ENCODE measurements at places on chromosomes 2 and 18.

GRCh38 chr2:226573158-226573557 lies 226.5 kb downstream of the IRS1 start:
- DNase-seq, result no peak

- no peak for DNase-seq
Measured at GRCh38 chr2:5730386-5730785, 38.2 kb downstream of the SOX11 start.

DNA sequence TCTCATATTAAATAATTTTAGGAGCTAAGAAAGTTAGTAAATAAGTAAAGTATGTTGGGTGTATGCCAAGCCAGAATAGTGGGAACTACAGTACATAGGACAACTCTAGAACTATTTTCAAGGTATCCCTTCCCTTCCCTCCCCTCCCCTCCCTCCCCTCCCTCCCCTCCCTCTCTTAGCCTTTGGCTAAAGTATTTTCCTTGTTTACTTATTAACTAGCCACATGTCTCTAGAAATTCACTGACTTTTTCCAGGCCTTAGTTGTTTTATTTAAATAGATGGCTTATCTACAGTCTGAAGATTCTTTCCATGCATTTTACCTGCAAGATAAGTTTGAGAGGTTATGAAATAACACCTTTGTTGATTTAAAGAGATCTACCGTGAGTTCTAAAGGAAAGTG lies 402.1 kb downstream of the PARD3B start:
- no peak for DNase-seq

DNA sequence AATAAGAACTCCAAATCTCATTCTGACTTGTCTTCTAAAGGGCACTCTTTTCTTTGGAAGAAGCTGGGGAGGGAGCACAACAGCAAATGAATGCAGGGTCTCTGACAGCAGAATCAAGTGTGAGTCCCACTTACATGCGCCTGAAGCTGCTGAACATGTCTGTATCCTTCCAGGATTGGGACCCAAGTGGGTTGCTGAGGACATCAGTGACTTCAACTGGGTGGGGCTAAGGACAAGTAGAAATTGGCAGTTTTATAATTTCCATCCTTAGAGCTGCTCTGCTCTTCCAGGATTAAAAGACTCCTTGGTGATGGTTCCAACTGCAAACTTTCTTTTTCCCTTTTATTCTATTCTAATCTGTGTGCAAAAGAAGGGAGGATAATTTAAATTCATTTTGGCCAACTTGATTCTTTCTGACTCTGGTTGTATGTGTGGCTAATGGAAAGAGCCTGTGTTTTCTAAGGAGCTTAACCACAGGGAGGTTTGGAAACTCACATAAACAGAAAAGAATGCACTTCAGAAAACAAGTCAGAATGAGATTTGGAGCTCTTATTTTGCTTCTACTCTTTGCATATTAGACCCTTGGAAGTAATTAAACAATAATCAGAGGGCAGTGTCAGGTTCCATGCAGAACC lies 20.6 kb downstream of the ANTXR1 start:
- no peak for DNase-seq

GRCh38 chr2:168149150-168149974 lies 98.0 kb downstream of the STK39 start:
- no peak for DNase-seq

GRCh38 chr18:58788470-58788869 lies 76.2 kb upstream of the ZNF532 start:
- DNase-seq, result no peak

DNA sequence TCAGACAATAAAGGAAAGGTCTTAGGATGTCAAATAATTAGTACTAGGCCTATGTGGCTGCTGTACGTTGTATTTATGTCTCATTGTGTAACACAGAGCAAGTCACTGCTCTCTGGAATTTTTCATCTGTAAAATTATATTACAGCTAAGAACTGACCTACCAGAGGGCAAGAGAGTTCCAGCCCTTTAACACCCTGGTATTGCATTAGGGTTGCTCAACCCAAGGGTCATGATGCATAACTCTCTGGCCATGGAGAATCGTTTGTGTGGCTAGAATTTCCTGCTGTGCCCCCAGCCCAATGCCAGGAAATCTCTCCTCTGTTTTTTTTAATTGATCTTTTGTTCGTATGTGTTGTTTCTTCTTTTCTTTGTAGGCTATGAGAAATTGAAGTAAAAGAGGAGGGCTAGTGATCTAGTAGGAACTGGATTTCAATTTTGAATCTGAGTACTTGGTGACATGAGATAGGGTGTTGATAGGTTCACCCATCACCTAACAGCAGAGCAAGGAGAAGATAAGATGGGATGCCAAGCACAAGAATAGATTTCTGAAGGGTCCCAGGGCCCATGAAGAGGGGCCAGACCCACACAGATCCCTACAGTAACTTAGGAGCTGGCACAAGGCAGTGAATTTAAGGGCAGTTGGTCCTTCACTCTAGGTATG lies 571.2 kb upstream of the TNP1 start:
- DNase-seq, result no peak

GRCh38 chr18:36638224-36638623 lies 190.6 kb downstream of the TPGS2 start:
- DNase-seq, result no peak

DNA sequence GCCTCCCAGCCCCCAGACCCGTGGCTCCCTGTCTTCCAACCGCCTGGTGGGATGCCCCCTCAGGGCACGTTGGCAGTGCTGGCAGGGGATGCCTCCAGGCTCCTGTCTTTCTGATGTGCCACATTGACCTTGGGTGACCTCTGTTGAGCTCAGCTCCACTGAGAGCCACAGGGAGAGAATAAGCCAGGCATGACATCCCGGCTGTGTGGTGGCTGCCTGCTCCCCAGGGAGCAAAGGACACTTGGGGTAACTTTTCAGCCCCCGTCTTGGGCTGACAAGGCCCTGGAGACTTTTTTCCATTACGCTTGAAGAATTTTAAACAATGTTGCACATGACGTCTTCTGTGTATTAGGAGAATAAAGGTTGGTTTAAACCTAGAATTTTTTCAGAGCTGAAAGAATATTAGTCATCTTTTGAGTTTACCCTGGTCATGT lies 246.0 kb downstream of the TSN start:
- DNase-seq, result no peak

- no peak for DNase-seq
Measured at GRCh38 chr18:9943311-9943710, 29.5 kb downstream of the VAPA start.
